Stimulated activated CD8-positive, alpha-beta memory T cell treated with anti-CD3 and anti-CD28 coated beads, Interleukin-4, amount 100 ng/mL, for 1 hour (primary cell): ENCODE measurements at places on chromosomes 2 and 18.

DNA sequence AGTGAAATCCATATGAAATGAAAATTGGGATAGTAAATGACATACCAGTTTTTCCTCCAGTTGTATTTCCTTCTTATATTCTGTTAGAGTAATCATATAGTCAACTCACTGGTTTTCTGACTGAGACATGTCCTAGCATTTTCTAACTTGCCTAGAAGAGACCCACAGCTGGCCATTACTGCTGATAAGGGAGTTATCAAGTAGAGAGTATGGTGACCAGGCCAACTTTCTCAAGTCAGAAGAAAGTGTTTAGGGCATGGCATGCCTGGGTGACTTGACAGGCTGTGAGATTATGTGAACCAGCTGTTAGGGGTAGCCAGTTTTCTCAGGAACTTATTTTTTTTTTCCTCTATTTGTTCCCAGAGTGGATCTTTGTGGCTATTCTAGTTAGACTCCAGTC is 81.2 kb downstream of the GPD2 start:
- no peak for DNase-seq

GRCh38 chr2:188023035-188023434 is 268.6 kb upstream of the GULP1 start:
- no peak for DNase-seq

GRCh38 chr2:68915393-68915792 is 37.3 kb downstream of the GKN2 start:
- no peak for DNase-seq

- no peak for DNase-seq
Measured at GRCh38 chr2:206869824-206870495, 69.4 kb upstream of the CPO start.

DNA sequence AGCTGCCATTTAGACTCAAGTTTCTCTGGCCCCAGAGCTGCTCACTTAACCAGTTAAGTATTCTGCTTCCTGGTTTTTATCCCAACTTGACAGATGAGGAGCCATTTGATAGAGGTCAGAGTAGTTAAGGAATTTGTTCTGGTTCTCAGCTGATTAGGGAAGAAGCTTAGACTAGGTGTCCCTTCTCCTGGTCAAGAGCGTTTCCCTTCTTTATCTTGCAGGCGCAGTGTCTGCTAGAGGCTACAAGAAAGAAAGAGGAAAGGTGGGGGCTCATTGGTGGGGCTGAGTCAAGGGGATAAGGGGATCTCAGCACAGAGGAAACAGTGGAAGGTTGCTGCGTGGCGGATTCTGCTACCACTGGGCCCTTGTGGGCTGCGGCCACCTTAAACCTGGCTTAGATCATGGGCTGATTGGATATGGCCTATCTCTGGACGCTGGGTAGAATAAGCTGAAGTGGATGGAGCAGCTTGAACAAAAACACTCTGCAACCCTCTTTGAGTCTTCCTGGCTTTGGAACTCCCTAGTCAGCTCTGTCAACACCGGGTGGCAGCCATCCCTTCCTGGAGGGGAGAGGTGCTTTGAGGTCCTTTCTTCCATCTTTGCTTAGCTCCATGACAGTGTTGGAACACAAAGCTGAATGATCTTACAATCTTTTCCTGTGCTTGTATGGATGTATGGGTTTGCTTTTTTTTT is 70.8 kb downstream of the QPCT start:
- no peak for DNase-seq

DNA sequence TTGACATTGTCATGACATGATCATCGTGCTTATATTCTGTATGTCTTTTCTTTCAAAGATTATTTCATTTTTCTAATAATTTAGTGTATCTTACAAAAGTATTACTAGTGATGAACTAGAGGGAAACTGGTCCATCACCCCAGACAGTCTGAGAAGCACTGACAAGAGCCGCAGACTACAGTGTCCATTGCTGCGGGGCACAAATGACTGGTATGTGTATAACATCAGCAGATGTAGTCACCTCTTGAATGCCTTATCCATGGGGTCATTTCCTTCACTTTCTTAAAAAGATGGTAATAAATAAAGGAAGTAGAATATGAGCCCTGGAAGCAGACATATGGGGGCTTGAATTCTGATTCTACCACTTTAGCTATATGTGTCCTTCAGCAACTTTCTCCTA is 29.6 kb downstream of the NEMP2 start:
- no peak for DNase-seq

GRCh38 chr2:150538651-150539201 is 51.3 kb upstream of the RND3 start:
- no peak for DNase-seq

DNA sequence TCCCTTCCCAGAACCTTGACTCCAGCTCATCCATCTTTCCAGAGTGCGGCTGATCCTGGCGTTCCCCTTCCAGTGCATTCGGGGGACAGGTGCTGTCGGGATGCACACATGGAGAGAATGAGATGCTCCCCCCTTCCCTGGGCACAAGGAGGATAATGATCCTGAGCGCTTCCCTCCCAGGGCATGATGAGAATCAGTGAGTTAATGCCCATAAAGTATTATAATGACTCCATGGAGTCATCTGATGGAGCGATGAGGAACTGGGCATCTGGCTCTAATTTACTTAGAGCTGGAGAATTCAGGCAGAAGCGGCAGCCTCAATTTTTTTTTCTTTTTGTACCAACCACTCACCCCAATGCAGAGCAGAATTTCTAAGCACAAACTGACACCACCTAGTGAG is 79.6 kb upstream of the SKOR2 start:
- no peak for DNase-seq

DNA sequence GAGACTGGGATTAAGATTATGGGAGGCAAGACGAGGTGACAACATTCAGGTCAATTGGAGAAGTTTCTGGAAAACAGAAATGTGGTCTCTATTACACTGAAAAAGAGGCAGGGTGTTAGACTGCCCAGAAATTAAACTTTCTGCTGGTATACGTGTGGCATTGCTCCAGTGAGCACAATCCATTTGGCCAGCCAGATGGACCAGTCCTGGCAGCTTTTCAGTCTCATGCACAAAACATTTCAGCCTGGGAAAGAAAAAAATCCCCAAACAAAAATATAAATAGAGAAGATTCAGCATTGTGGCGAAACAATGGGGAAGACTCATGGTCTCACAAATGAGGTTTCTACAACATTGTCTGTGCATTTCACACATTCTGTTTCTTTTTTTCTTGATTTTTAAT is 113.9 kb downstream of the HNMT start:
- DNase-seq: no peak

GRCh38 chr2:219106251-219106650 is 45.5 kb upstream of the IHH start:
- no peak for DNase-seq

- DNase-seq: no peak
Measured at GRCh38 chr2:68127358-68128242, 30.1 kb upstream of the PNO1 start.

- DNase-seq: no peak
Measured at GRCh38 chr18:80107426-80107825, 1.6 kb upstream of the ADNP2 start.

DNA sequence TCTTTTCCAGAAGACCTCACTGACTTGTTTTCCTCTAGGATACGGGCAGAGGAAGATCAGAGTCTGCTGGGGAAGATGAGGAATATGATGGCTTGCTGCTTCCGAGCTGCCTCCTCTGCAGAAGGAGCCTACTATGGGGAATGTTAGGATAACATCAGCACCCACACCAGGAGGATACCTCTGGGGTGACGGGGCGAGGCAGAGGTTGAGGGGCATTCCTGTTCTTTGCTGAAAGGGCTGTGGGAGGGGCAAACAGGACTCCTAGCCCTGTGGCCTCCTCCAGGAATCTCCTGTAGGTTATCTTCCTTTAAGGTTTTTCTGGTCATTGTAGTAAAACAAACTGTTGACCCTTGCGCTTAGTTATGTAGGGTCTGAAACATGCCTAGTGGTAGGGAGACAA is 102.5 kb downstream of the CRIM1 start:
- no peak for DNase-seq

DNA sequence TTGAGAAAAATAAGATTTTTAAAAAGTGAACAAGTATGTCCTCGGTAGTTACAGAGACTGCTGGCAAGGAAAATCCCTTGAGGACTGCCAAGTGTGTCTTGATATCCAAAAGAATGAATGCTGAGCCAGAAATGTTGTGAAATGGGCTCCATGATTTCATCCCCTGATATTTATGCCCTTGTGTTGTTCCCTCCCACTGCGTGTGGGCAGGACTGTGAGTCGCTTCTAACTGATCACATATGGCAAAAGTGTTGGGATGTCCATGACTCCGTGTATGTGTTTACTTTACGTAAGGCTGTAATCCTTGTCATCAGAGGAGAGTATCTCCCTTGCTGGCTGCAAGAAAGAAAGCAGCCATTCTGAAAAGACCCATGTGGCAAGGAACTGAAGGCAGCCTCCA is 285.1 kb downstream of the SS18 start:
- no peak for DNase-seq

DNA sequence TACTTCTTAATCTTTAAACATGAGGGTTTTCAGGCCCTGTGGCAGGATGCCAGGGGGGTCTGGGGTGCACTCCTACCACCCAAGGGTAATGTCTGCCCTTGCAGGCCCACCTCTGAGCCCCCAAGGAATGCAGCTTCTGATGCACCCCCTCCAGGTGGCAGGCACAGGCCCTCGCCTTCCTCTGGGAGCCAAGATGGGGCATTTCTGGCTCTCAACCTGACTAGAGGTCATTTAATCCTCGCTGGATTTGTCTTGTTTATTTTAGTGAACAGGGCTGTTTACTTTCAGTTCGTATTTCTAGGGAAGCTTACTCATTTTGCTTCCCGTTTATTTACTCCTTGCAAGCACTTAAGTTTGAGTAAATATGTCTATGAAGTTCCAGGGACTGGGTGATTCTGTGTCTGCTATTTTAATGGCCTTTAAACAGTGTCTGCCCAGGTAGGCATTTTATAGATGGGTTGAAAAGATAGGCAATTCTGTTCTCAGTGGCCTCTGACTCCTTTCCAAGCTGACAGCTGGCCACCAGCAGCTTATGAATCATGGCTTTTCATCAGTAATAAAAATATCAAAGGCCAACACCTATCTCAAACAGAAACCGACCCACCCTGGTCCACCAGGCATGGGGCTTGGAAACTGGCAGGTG is 11.1 kb upstream of the DNPEP start:
- DNase-seq: no peak

- no peak for DNase-seq
Measured at GRCh38 chr18:44520981-44521667, 159.6 kb upstream of the SETBP1 start.

DNA sequence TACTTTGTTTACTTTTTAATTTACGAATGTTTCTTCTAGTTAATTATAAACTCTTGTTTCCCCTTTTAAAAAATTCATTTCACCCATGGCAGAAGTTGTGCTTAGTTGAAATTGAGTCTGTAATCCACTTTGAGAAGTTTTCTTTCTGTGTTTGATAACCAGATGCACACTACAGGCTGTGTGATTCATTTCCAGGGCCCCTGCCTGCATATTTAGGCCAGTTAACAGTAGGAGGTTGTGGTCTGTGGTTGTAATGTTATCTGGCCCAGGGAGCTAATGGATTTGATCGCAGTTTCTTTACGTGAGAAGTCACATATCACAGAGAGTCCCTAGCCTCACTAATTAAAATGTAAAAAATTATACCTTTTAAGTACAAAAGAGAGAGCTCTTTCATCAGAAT is 3.3 kb downstream of the CDH7 start:
- DNase-seq: no peak

DNA sequence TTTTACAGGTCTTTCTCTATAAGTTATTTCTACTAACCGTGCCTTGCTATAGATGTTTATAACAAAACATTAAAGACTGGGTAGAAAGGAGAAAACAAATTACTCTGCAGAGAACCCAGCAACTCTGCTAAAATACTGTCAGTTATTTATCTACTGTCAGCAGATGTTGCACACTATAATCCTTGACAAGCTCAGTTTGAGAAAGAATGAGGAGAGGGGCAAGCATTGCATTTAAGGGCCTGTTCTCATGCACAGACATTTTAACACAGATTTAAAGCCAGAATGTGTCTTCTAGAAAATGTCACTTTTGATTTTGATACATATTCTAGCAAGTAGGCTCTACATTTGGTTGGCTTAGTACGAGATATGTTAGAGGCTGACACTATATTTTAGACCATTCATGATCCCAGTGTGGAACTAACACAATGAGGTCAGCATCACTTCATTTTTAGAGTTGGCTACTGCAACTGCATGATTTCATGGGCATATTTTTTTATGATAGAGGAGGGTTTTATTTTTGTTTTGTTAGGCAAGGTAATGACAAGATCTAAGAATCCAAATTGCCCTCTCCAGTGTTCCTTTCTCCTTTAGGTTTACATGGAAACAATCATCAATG is 516.4 kb downstream of the ZEB2 start:
- no peak for DNase-seq

- no peak for DNase-seq
Measured at GRCh38 chr18:47595831-47596501, 334.5 kb downstream of the SMAD2 start.

- DNase-seq: no peak
Measured at GRCh38 chr2:45874344-45874743, 222.9 kb downstream of the PRKCE start.

DNA sequence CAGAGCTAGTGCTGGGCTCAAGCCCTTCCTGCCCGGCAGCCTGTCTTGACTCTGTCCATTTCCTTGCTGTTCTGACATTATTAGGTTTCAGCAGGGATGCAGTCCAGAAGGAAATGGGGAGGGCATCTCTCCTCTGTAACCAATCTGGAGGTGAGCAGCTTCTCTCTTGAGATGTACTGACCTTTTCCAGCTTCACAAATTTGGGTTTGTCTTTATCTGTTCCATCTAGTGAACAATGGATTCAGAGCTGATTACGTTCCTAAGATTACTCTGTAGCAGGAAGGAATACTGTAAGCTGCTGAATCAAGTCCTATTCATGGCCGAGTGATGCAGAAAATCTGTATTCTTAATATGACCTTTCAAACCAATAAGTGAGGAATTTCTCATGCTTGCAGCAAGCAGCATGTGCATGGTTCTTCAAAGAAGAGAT is 11.0 kb downstream of the PLA2R1 start:
- no peak for DNase-seq

DNA sequence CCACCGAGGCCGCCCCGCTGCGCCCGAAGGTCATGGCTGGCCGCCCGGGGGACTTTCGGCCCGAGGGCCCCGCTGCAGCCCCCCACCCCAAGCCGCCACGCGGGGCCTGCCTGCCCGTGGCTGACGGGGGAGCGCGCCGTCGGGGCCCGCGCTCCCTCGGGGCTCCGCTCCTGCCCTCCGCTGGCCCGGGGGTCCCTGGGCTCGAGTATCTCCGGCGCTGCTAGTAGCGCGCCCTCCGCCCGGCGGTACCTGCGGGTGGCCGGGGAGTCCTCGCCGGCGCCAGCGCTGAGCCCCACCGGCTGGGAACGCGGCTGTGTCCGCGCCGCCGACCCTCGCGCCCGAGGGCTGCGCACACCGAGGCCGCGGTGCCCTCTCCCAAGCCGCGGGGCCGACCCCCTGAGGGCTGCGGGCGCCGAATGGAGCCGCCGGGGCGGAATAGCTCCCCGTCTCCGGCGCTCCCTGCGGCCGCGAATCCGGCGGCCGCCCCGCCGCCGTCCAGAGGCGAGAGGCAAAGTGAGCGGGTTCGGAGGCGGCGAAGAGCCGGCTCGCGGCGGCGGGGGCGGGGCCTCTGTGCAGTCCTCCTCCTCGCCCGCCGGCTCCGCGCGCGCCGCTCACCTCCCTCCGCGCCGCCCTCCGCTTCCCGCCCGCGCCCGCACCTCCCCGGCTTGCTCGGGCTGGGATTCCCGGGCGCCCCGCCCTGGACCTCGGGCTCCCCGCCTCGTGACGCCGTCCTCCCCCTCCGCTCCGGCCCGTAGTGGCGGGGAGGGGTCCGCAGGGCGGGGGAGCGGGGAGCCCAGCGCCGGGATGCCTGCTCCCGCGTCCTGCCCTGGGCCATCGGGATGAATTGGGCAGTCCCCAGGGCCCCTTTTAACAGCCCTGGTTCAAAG is at the start of gene KCNG3:
Gene KCNG3, minus strand, starts transcription at position 515 of the 887 bp plus-strand sequence. Its CDS starts 481 bp downstream, at position 34.
- no peak for DNase-seq
